Activated T-cell treated with anti-CD3 and anti-CD28 coated beads, Interleukin-2, amount 50 U/mL, for 4 hours (primary cell): ENCODE measurements at places on chromosomes 2 and 18. TPM values are rescaled to one million over a fixed set of nuclear protein-coding genes. Genes with fewer than 3 reads are reported as not detected.

DNA sequence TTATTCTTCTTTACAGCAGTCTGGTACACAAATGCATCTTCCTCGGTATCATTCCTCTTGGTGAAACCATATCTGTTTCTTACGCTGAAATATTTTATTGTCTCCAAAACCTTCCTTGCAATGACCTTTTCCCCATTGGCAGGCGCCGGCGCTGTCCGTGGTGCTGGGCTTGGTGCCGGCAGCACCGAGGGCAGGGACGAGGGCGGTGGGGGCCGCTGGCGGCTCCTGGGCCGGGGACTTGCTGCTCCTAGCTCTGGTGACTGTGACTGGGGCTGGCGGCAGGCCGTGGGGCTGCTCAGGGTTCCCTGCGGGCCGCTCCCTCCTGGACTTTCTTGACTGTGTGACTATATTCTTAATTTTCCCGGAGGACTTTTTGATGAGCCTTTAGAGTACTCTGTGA, 72.5 kb downstream of the GPR39 start:
- DNase-seq = no peak

- no peak for DNase-seq
Measured at GRCh38 chr2:164954954-164955701, at the start of gene SLC38A11. Gene SLC38A11, minus strand, starts transcription at chr2:164955525. Its CDS starts 278 bp downstream, at chr2:164955247.

DNA sequence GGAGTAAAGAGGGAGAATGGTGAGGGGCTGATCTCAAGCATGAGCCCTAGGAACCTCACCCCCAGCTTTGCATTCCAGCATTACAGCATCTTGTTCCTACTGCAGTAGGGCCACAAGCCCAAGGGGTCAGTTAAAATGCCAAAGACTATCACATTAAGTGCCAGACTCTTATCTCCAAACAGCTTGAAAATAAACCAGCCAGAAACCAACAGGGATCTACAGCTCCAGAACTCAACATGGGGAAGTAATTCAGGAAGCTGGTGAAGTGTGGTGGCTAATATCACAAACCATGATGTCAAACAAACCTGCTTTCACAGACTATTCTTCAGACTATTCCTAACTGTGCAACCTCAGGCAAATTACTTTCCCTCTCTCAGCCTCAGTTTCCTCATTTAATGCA, 278.3 kb downstream of the TNS1 start:
- DNase-seq = no peak

EPB41L3 gene
- total RNA-seq = 0.25 TPM

RSAD2 gene
- 2.8 TPM for total RNA-seq

PRSS56 gene
- not detected for total RNA-seq
